Stimulated activated CD8-positive, alpha-beta memory T cell treated with anti-CD3 and anti-CD28 coated beads, Interleukin-12 subunit alpha, Interleukin-12 subunit beta, amount 100 ng/mL, for 1 hour (primary cell): ENCODE measurements at places on chromosomes 2 and 18.

DNA sequence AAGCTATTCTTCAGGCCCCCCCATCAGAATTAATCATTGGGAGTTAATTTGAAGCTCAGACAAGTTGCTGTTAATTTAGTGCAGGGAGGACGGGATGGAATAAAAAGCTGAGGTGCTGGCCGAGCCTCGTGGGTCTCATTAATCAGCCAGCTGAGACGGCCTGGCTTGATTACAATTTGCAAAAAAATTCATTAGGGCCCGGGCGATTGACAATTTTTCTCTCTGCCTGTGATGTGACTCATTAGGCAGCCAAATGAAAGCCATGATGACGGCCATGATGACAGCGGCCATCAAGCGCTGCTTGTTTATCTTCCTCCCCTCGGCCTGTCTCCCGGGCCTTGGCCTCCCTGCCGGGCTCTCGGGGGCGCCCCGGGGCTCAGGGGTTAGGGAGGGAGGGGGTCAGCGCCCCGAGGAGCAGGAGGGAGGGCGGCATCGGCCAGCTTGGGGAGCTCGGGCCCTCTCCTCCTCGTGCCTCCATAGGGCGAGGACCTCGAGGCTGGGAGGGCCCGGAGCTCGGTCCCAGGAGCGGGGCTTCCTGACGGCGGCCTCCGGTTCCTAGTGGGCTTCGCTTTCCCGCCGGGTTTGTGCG is 5.2 kb downstream of the GBX2 start:
- no peak for DNase-seq

- DNase-seq: no peak
Measured at GRCh38 chr2:158616480-158617000, 159.8 kb downstream of the PKP4 start.

GRCh38 chr2:26345283-26345544 is 729 bp upstream of the SELENOI start:
- DNase-seq: no peak

DNA sequence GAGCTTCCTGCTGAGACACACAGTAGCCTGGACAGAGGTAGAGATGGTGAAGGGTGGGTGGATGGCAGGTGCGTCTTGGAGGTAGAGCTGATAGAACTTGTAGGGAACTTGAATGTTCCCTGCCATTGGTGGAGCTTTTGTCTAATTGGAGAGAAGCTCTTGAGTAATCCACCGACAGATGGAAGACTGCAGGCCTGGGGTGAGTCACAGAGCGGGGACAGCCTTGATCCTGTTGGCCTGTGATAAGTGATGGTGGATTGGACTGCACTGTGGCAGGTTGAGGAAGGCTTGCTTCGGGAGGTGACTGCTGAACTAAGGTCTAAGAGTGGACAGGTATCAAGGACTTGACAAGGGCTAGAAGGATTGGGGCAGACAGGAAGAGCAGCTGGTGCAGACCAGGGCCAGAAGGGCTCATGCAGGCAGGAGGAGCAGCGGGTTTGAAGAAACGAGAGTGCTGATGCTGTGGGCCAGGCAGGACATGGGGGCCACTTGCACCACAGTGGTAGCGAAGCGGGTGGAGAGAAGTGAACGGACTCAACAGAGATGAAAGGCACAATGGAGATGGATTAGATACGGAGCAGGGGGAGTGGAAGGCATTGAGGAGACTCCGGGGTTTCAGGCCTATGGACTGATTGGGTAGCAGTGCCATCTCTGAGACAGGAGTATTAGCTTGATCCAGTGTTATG is 16.3 kb downstream of the CABLES1 start:
- no peak for DNase-seq

- DNase-seq: no peak
Measured at GRCh38 chr18:74766251-74766650, 168.6 kb downstream of the ZNF407 start.

GRCh38 chr18:10971717-10972116 is 177.7 kb downstream of the PIEZO2 start:
- DNase-seq: no peak

DNA sequence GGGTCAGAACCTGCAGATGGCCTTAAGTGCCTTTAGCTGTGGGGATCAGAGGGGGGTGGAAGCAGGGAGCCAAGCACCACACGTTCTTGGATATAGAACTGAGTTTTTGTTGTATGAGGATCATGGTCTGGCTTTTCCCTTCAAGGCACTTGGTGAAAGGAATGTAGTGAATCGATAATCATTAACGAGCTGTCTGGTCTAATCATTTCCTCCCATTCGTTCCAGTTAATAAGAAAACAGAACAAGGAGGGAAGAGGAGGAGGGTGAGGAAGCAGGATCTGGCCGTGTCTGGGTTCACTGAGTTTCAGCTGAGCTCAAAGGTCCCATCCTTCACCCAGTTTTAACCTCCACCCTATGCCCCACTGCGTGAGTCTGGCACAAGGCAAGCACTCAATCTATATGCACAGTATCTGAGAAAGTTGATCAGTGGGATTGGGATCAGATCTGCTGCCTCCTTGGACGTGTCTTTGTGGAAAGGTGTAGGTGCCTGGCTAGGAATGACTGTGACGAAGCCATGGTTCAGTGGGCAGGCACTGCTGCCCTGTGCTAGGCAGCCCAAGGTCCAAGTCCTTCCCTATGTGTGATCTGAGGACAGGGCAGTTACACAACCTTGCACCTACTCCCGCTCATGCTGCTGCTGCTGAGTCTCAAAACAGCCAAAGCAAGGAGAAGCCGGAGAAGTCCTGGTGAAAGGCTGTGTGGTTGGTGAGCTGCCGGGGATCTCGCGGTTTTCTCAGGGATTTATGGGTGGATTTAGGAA is 54.8 kb downstream of the GALNT14 start:
- DNase-seq: no peak

GRCh38 chr2:221570321-221570935 is 1.7 kb downstream of the EPHA4 start:
- no peak for DNase-seq

GRCh38 chr2:173511357-173511756 is 156.7 kb downstream of the CDCA7 start:
- DNase-seq: no peak

DNA sequence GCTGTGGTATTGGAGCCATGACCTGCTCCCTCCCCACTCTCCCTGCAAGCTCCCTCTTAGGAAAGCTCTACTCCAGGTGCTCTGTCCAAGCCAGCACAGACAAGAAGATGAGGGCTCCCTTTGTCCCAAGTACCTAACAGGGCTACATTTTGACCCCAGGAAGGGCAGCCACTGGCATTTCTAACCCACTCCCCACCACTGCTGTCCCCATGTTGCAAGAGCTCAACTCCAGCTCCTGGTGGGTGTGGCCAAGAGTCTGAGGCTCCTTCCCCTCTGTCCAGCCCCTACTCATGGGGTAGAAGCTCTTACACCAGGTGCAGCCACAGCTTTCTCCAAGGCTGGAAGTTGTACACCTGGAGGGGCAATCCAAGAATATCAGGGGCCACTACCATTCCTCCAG is 127.0 kb upstream of the NPAS2 start:
- DNase-seq: no peak

DNA sequence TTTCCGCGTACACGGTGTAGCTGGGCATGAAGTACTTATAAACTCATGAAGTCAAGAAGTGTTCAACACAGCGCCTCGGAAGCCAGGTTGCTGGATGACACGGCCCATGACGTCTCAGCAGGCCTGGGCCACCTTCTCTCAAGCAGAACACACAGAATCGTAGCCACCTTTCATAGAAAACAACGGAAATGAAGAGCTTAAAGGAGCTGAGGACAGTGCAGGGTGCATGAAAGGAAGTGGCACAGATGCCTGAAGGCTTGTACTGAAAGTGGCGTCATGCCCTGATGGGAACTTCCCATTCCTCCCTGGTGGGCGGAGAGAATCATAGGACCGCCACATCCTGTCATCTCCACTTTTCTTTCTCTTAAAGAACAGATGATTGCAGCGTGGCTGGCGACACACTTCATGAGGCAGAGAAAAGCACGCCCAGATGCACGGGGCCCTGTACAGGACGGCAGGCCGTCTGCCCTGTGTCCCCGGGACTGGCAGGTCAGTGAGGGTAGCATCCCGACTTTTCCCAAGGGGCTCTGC is 31.1 kb downstream of the HDAC4 start:
- DNase-seq: peak; percentile 25

- DNase-seq: no peak
Measured at GRCh38 chr2:67524777-67525176, 127.6 kb downstream of the ETAA1 start.

DNA sequence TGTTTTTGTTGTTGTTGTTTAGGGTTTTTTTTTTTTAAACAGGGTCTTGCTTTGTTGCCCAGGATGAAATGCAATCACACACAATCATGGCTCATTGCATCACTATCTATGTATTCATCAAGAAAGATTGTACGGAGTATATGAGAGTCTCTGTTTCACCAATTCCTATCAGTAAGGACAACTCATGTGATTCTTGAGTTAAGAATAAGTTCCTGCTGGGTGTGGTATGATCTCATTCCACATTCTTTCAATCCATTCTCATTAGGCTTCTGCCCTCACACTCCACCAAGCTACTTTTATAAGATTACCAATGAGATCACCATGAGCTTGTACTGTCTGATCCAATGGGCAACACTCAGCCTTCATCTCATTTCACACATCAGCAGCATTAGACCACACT is 9.1 kb upstream of the AP1S3 start:
- DNase-seq: no peak

DNA sequence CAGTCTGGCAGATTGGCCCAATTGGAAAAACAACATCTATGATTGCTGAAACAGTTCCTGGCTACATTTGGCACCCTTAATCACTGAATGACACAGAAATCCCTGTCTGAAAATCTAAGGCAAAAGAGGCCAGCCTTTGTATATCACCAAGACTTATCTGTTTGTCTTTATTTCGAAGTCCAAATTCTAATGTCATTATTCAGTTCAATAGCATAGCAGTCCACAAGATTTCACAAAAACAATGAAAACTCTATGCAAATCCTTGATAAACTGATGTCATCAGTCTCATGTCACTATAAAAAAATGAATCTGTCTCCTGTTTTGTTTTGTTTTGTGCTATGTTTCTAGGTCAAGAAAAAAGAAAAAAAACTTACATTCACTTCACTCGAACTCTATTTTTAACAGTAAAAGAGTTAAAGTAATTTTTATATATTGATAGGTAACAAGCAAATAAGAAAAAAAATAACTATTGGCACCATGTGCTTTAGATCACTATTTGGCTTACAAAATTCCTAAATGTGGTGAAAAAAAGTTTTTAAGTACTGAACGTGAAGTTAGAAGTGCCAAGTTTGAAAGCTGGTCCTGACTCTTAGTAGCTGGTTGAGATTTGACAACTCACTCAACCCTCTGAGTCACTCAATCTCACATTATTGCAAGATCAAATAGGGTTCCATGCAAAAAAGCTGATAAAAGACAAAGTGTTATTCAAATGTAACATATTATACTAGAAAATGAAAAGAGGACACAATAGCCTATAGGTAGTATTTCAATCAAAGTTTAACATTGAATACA is 359.3 kb downstream of the IRS1 start:
- DNase-seq: no peak

DNA sequence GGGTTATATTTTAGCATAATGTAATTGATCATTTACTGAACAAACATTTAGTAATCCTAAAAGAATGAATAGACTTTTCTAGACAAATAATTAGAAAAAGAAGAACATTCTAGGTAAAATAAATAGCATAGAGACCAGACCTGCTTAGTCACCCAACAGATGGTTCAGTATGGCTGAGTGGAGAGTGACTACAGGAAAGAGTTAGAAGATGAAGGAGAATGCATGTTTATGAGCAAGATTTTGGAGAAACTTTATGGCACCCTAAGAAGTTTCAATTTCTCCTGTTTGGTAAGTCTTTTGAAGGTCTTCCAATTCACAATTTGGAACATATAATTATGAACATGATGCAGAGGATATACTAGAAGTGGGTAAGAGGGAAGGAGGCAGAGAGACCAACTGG is 32.9 kb downstream of the FAP start:
- DNase-seq: no peak

DNA sequence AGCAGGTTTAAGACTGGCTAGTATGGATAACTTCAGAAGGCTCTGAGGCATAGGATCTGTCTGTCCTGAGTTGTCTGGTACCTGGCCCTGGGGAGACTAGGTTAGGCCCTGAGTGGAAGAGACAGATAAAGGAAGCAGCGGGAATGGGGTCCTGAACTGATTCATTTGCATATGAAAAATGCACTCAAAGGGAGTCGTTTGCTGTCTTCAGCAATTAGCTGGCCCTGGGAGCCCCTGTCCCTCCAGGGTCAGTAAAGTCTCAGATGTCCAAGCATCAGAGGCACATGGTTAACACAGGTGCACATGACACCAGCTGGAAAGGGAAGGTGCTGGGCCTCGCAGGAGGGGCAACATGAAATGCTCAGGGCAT is 172.4 kb downstream of the ACOXL start:
- DNase-seq: no peak

- no peak for DNase-seq
Measured at GRCh38 chr18:45930963-45931362, 36.2 kb downstream of the EPG5 start.

GRCh38 chr2:767440-767839 is 90.2 kb upstream of the TMEM18 start:
- no peak for DNase-seq

DNA sequence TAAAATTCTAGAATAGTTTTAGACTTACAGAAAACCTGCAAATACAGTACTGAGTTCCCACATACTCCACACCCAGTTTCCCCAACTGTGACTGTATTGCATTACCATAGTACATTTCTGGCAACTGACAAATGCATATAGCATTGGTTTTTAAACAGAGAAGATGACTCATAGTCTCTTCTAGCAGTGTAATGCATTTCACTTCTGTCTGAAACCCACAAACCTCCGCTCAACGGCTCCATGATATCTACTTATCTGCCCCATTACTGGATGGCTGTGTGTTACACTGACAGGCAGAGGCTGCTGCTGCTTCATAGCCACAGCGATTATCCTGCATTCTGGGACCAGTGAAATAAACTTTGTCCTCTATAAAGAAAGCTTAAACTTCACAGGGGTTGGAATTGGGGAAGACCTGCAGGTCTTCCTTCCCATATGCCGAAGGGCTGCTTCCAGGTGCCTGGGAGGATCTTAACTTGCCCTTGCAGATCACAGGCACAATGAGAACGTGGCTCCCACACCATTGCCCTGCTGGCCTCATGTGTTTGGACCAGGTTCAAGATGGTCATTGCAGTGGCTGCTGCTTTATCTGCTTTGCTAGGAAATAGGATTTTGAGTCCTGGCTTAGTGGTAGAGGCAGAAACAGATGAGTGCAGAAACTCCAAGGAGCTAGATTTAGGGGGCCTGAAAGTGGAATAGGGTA is 742.6 kb upstream of the HS6ST1 start:
- no peak for DNase-seq

- no peak for DNase-seq
Measured at GRCh38 chr2:236934166-236934565, 151.5 kb upstream of the COPS8 start.
